ENCODE measurements at places on chromosomes 2 and 18.

- DNase-seq, result no peak
Observed at GRCh38 chr2:207412787-207413310, 116.9 kb upstream of the CREB1 start.

- DNase-seq, result no peak
Observed at GRCh38 chr18:57062844-57063243, 84.0 kb upstream of the BOD1L2 start.

- no peak for DNase-seq
Observed at GRCh38 chr2:44774826-44775492, 166.5 kb upstream of the SIX3 start.

GRCh38 chr2:20227894-20228505 is 3.1 kb upstream of the SDC1 start:
- no peak for DNase-seq

GRCh38 chr2:235658351-235659174 is 164.7 kb downstream of the AGAP1 start:
- DNase-seq, result no peak

DNA sequence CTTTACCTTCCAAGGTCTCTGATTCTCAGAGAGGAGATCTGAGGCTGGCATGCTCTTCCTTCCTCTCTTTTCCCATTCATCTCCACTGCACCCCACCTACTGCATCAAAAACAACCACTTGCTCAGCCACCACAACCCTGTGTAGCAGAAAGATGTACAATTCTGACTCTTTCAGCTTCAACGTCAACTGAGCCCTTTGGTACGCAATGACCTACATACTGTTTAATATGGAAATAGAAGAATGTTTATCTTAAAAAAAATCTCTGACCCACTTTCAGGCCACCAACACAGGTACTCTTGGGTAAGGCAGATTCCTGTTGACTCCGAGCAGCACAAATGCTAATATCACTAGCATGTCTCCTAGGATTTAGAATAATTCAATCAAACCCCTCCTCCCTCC is 76.2 kb upstream of the AFF3 start:
- DNase-seq, result no peak

DNA sequence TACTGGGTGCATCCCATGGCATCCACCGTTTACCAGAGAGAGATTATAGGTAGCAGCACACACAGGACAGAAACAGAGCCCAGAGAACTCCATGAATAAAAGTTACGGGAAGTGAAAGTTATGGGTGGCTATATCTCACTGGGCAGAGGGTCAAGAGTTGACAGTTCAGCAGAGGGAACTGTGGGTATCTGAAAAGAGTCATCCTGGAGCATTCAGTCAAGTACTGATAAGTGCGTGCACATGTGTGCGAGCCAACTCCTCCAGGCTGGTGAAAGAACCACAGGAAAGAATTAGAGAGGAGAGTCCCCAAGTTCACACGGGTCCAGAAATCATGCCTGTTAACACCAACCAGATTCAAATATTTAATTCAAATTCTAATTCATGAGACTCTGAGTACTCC is 1588.2 kb downstream of the LRP1B start:
- DNase-seq, result no peak

DNA sequence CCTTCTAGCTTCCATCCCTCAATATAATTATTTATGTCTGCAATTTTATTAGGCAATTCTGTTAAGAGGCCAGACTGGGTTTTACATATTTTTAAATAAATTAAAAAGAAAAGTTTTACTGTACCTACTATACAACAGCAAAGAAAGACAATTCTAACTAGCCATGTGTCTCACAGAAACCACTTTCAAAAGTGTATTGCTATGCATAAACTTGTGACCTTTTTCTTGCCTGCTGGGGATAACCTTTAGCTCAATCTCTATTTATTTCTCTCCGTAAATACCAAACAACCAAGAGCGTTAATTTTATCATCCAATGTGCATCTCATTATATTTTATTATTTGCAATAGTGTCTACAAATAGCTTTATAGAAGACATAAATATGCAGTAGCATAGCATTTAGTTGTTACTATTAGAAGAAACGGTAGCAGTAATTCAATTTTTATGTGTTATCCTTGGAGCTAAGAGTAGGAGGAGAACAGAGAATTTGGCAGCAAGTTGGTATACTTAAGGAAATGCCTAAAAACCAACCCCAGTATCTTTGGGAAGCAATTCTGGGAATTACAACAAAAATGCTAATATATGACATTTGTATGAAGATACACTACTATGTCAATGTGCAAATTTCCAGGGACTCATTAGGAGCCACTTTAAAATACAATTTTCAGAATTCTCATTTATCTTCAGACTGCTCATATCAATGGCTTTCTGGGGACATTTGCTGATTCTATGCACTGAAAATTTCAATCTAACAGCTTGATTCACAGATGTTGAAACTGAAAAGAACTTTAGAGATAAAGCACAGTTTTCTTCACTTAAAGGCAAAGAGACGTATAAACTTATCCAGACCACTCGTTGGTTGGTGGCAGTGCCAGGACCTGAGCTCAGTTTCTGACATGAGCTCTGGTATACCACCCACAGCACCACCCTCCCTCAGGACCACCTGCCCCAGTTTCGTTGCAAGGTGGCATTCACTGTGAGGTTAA is 23.0 kb upstream of the RTN4 start:
- DNase-seq, result no peak

DNA sequence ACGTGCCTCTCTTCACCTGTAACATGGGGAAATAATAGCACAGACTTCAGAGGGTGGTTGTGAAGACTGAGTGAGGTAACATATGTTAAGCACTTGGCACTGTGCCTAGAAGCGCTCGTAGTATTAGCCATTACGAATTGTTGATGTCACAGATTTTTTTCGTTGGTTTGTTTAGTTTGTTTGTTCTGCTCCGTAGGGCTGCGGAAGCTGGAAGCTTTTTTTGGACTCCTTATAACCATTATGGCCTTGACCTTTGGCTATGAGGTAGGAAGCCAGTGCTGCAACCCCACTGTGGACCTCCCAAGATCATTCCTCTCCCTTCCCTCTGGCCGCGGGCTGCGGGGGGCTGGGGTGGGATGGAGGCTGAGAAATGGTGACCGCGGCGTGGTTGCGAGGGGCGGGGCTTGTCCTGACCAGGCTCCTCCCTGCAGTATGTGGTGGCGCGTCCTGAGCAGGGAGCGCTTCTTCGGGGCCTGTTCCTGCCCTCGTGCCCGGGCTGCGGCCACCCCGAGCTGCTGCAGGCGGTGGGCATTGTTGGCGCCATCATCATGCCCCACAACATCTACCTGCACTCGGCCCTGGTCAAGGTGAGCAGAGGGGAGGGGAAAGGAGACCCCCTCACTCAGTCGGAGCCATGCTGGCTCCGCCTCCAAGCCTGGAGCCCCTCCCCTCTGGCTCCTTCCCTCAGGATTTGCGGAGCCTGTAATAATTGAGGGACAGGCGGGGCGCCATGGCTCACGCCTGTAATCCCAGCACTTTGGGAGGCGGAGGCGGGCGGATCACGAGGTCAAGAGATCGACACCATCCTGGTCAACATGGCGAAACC is 5.5 kb downstream of the SLC11A1 start:
- no peak for DNase-seq

GRCh38 chr2:235754357-235755207 is 260.7 kb downstream of the AGAP1 start:
- no peak for DNase-seq

GRCh38 chr2:174395969-174396630 is 570 bp downstream of the SCRN3 start:
- no peak for DNase-seq

GRCh38 chr2:170157025-170157684 is 20.8 kb upstream of the MYO3B start:
- DNase-seq, result no peak

GRCh38 chr2:150138587-150138986 is 348.9 kb downstream of the RND3 start:
- no peak for DNase-seq

DNA sequence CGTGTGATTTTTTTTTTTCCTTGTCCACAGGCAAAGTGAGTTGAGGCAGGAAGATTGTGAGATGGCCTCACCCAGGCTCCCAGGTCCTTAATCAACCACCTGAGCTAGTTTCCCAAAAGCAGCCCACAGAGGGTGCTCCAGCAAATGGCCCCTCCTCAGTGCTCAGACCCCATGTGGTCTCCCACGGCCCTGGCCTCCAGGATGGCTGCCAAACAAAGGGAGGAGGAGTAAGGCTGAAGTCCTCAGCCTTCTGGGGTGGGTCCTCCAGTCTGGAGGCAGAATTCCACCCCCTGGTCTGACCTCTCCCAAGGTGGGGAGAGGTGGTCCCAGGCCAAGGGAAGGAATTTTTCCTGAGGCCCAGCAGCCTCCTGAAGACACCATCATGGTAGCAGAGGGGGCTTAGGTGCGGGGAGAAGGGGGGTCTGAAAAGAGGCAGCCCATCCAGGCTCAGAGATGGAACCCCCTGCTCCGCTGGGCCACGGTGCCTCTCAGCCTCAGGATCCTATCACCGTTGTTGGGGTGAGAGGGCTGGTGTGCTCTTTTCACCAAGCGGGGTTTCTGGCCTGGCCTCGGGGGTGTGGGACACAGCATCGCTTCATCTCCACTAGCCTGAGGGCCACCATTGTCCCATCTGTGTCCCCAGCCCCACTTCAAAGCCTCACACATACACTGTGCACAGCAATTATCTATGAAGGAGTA is 2.3 kb downstream of the NGEF start:
- DNase-seq, result no peak

DNA sequence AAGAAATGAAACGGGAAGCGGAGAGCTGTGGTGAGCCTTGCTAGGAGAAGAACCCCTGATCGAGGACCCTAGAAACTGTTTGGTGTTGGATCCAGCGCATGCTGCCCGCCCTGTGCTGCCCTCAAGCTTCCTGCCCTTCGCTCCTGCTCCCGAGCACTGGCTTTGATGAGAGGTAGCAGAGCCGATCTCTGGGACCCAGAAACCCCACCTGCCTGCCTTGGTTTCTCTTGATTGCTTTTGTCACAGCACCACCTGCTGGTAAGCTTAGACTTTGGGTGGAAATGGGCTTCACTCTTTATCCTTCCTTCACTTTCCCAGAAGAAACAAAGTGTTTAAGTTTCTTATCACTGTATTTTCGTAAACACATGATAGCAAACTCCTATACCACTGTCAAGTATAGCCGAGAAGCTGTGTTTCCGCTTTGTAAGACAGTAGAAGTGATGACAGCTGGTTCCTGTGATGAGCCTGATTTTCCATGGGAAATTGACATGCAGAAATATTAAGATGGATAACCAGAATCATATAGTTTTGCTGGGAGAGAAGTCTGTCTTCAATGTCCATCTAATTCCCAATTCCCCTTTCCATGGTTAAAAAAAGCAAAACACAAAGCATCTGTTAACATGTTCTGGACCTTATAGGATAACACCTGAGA is 267.4 kb downstream of the PHLPP1 start:
- peak; percentile 19 for DNase-seq

DNA sequence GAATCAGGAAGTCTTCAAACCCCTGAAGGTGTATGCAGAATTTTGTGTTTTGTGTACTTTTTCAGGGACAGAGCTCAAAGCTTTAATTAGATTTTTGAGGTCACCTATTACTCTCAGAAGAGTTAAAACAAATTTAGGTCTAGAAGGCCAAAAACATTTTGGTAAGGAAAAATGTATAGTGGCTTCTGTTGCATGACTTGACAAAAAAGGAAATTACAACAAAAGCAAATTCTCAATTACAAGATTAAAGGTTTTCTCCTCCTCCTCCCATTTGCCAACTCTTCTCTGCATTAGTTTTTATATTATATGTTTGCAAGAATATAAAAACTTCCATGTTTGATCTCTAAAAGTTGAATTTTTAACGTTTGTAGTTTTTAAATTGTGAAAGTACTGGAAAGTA is 4.0 kb downstream of the PIK3C3 start:
- DNase-seq, result no peak

DNA sequence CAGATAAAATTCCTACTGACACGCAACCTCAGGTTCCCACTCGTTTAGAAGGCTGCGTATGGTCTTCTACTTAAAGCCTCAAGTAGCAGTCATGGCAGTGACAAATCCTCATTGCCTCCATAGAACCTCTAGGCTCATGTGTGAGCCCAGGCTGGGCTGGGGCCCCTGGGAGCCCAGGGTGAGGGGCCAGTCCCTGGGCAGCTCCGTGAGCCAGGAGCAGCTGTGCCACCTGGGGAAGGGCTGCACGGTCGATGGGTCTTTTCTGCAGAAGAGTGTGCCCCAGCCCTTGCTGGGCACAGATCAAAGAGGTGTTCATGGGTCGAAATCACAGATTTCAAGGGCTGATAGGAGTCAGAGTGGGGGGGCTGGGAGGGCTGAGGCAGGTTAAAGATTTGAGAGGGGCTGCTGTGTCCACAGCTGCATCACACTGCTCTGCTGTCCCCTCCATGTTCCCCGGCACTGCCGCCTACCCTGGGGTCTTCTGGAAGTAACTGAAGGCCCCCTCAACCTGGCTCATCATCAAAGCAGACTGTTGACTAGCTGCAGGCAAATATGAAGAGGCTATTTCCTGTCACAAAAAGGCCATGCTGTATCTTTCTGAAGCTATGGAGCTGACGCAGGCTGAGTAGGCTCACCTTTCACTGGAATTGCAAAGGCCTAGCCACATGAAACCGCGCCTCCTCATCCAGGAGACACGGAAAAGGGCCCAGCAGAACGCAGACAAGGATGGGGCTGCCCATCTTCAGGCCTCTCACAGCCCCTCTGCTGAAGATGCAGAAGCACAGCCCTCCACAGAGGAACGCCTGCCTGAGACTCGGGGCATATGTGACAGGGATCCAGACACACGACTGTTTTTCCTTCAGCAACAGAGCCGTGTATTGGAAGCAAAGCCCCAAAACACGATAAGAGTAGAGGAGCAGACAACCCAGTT is 35.7 kb upstream of the ALPP start:
- DNase-seq, result no peak

DNA sequence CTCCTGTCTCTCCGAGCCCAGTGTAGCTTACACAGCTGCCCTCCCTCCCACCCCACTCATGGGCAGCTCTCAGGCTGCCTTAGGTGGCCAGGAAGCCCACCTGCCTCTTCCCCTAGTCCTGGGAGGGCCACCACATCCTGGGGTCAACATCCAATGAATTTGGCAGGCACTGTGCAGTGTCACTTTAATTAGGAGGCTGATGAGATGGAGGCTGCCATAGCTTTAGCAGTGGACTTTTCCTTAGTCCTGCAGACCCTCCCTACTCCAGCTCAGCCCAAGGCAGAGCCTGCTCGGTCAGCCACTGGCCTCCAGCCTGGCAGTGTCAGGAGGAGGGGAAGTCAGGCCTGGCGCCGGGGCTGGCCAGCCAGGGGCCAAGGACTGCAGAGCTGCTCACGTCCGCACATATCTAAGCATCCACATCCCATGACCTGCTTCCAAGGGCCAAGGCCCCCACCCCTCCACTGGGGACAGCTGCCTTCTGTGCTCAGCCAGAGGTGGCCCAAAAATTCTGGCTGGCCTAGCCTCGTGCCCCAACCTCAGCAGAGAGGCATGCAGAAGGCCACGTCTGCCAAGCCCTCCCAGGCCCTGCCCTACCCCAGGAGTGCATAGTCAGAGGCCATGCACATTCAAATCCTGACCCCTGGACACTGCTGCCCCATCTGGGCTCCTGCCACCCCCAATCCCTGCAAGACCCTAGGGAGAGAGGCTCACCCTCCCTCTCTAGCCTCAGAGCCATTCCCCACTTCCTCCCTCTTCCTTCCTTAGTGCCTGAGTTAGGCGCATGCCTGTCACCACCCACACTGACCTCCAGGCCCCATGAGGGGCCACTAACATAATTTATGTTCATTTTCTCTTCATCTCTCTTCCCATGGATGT is 33.1 kb downstream of the ADRA2B start:
- no peak for DNase-seq

Data from stimulated activated CD8-positive, alpha-beta memory T cell treated with anti-CD3 and anti-CD28 coated beads, Interleukin-7, amount 100 ng/mL, for 24 hours (primary cell).